ENCODE measurements at places on chromosomes 7 and 10.

DNA sequence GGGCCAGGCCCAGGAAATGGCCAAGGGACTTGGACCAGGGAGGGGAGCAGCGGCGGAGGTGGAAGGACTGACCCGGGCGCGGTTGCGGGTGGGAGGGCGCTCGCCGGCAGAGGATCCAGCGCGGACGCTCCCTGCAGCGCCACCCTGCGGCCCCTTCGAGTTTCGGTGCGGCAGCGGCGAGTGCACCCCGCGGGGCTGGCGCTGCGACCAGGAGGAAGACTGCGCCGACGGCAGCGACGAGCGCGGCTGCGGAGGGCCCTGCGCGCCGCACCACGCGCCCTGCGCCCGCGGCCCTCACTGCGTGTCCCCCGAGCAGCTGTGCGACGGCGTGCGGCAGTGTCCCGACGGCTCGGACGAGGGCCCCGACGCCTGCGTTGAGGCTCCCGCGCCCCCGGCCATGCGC is 16.8 kb upstream of the ZNF467 start:
- DNase-seq, result no peak

- DNase-seq, result no peak
These were observed 58.7 kb downstream of the OSBPL3 start for GRCh38 chr7:24921362-24921679.

GRCh38 chr7:7159063-7159658 is 23.2 kb upstream of the C1GALT1 start:
- DNase-seq, result no peak

DNA sequence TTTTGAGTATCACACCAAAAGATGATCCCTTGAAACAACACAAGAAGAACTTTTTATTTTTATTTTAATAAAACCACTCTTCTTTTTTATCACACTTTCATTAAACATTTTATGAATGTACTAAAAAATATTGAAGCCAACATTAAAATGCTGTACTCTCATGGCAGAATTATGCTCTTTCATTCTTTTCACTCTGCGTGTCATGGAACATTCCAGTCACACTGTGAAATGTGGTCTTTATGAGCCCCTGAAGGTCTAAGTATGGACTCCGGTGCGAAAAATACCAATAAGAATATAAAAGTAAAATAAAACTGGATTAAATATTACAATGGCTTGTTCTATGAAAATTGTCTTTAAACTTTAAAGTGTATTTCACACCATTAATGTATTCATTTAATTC is 148.4 kb downstream of the TMEM26 start:
- DNase-seq, result no peak

GRCh38 chr7:91240376-91240941 is 23.8 kb upstream of the FZD1 start:
- no peak for DNase-seq

GRCh38 chr10:86403183-86403797 is 36.7 kb upstream of the GRID1 start:
- DNase-seq, result no peak

DNA sequence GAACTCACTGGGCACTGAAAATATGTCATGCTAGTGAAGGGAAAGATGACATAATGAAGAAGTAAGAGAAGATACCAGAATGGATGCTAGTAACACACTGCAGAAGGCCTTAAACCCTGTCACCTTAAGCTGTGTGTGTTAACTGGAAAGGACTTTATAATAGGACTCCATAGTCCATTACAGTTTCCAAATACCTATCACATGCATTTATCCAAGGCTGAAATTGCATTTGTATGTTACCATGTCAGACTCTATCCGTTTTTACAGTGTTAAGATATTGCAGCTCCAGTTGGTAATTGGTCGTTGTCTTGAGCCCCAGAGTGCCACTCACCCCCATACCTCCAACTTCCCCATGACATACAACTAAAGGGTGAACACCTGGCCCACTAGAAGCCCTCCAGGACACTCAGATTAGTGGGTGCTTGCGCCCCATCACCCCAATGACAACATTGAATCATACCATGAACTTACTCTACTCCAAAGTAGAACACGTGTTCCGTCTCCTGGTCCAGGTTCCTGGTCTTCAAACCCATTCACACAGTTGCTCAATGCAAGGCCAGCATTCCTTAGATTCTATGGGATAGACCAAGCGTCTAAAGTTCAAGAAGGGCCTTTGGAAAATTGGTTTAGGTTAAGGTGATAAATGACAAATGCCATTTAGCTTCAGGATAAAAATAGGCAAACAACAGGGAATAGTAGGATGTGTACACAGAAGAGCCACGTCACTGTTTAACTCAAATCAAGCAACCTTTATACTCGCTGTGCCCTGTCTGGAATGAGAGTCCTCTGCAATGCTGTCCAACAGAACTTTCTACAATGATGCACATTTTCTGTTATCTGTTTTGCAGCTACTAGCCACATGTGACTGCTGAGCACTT is 2.1 kb upstream of the RAPGEF5 start:
- DNase-seq, result no peak

- DNase-seq, result no peak
These were observed 256.3 kb downstream of the GRID1 start for GRCh38 chr10:86110156-86110786.

DNA sequence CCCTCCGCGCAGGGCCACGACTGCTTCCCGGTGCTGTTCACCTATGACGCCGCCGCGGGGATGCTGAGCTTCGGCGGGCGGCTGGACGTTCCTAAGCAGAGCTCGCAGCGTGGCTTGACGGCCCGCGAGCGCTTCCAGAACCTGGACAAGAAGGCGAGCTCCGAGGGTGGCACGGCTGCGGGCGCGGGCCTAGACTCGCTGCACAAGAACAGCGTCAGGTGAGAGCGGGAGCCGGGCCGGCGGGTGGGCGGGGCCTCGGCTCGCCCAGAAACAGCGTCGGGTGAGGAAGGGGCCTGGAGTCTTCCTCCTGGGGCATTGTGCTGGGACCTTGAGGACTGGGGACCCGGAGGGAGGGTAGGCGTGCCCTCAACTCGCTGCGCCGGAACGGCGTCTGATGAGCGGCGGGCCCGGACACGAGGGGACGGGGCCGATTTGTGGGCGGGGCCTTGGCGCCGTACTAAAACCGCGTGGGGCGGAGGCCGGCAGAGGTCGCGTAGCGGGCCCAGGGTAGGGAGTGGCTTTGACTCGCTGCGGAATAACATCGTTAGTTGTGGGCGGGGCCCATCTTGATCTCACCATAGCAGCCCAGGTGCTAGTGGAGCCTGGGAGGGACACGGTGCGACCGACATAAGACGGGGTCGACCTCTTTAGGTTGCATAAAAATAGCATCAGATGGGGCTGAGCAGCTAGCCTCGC is 15.6 kb downstream of the PDAP1 start:
- DNase-seq, result peak; percentile 44

DNA sequence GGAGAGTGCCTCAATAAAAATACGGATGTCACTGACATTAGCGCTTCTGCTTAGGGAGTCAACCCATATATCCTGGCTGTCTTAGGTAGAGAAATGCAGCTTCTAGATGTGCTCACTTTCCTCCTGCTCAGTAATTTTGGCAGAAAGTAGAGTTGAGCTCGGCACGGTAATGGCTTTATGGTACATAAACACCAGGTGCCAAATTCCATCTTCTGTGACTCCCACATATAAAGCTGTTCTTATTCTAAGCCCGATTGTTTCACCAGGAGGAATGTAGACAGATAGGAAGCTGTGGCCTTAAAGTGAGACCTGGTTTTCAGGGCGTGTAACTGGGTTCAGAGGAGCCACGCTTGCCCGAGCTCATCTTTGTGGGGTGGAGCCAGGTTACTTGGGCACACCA is 143.7 kb downstream of the CREB5 start:
- DNase-seq, result no peak

DNA sequence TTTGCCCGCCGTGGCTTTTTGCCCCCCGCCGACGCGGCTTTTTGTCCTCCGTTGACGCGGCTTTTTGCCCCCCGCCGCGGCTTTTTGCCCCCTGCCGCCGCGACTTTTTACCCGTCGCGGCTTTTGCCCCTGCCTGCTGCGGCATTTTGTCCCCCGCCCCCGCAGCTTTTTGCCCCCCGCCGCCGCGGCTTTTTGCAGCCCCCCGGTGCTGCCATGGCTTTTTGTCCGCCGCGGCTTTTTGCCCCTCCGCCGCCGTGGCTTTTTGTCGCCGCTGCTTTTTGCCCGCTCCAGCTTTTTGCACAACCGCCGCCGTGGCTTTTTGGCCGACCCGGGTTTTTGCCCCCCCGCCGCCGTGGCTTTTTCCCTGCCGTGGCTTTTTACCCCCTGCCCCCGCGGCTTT is 506.6 kb downstream of the ZNF37A start:
- no peak for DNase-seq

DNA sequence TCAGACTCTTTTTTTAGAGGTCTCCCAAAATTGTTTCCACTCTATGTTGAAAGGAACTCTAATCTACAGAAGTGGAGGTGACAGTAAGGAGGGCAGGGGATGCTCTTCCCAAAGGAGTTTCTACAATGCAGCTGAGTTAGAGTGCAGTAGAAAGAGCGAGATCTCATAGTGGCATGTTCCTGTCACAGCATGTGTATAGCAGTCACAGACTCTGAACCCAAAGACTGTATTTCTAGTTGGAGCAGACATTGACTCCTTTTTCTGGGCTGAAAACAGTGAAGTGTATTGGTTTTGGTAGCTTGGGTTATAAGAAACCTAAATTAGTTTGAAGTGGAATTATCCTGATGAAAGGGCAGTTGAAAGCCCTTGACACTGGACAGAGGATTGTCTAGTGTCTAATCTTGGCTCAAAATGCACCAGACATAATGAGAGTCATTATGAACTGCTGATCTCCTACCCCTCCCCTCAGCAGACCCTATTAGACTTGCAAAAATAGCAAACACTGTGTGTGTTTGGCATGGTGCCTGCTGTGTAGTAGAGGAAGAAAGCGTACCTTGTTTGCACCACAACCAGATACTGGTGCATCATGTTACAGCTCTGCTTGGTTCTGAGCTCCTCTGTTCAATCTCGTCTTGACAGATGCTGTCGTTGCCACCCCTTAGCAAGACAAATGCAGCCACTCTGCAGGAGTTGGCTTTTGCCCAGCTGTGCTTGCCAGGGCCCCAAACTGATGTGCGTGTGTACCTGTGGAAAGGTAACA is 336.0 kb downstream of the AUTS2 start:
- DNase-seq, result peak; percentile 48

All from substantia nigra (tissue), 51 donors.